ENCODE measurements at places on chromosomes 2 and 18. TPM values are rescaled to one million over a fixed set of nuclear protein-coding genes. Genes with fewer than 3 reads are reported as not detected.
A peak's percentile ranks its signal among the peaks of the same experiment; 100 is the strongest.

GRCh38 chr2:211756266-211756665 is 782.3 kb downstream of the ERBB4 start:
- no peak overlapping the region for H3K27ac ChIP-seq
- H3K27me3 ChIP-seq, result no peaks in the 10 kb centered on the region
- no peaks in the 10 kb centered on the region for H3K36me3 ChIP-seq

DNA sequence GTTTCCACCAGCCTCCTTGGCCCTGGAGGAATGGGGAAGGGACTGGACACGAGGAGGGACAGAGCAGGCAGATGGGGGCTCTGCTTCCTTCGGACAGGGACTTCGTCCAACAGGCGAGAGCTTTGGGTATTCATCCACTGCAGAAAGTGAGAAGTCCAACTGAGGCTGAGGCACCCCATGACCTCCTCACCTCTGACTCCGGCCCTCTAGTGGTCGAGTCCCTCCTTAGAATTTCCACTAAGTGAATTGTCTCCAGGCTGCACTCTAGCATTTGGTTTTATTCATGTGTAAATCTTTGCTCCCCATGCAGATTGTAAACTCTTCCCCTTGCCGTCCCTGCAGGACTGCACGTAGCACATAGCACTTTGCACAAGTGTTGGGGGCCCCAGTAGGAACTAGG is 75.6 kb downstream of the TMEM247 start:
- H3K4me1 ChIP-seq, result no peaks in the 10 kb centered on the region
- no peak overlapping the region for H3K27ac ChIP-seq
- DNase-seq, result no peak

DNA sequence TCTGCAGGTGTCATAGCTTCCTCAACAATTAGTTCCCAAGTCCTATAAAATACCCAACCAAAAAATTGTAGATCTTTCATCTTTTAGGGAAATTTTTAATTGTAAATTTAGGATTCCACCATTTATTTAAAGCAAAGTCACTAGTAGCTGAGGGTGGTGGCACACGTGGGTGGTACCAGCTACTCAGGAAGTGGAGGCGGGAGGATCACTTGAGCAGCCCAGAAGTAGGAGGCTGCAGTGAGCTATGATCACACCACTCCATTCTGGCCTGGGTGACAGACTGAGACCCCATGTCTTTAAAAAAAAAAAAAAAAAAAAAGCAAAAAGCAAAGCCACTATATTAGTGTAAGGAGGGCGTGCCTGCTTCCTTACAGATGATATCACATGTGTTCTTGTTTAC is 60.3 kb upstream of the GREB1L start:
- H3K27ac ChIP-seq, result no peak overlapping the region
- H3K27me3 ChIP-seq, result no peaks in the 10 kb centered on the region
- no peaks in the 10 kb centered on the region for H3K36me3 ChIP-seq

- H3K36me3 ChIP-seq, result no peaks in the 10 kb centered on the region
- DNase-seq, result no peak
- no peak overlapping the region for H3K27ac ChIP-seq
Measured at GRCh38 chr18:59276047-59276446, 2.8 kb upstream of the RAX start.

GRCh38 chr2:44777537-44777936 is 164.0 kb upstream of the SIX3 start:
- H3K27me3 ChIP-seq, result peaks cover 41% of the 10 kb centered on the region
- DNase-seq, result no peak
- no peaks in the 10 kb centered on the region for H3K36me3 ChIP-seq
- no peak overlapping the region for H3K4me3 ChIP-seq

DNA sequence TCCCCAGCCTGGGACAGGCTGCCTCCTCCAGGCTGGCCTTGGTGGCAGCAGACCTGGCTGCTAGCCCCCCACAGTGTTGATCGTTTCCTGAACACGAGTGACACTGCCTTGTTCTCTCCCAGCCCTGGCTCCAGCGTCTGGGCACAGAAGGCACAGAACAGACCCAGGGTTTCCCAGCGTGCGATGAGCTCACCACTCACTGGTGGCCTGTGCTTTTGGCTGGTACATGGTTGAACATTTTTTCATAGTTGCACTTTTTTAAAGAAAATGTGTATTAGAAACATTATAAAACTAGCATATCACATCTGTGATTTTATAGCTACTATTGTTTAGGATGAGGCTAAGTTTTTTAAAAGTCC is 40.9 kb downstream of the SCTR start:
- peaks cover 23% of the 10 kb centered on the region for H3K4me1 ChIP-seq
- H3K27ac ChIP-seq, result no peak overlapping the region
- no peak overlapping the region for H3K4me3 ChIP-seq
- no peaks in the 10 kb centered on the region for H3K27me3 ChIP-seq
- no peaks in the 10 kb centered on the region for H3K36me3 ChIP-seq
- DNase-seq, result peak; percentile 3

GRCh38 chr2:120568975-120569268 is 166.7 kb upstream of the GLI2 start:
- no peak for DNase-seq
- no peaks in the 10 kb centered on the region for H3K36me3 ChIP-seq
- H3K4me3 ChIP-seq, result no peak overlapping the region

GRCh38 chr2:39524756-39525635 is 87.9 kb upstream of the MAP4K3 start:
- H3K27ac ChIP-seq, result peak overlapping the region; percentile 32
- H3K27me3 ChIP-seq, result no peaks in the 10 kb centered on the region
- H3K36me3 ChIP-seq, result no peaks in the 10 kb centered on the region
- peaks cover 2% of the 10 kb centered on the region for H3K4me1 ChIP-seq

GRCh38 chr2:109614715-109615636 is 812 bp downstream of the SOWAHC start:
- peak overlapping the region; percentile 90 for H3K27ac ChIP-seq
- no peaks in the 10 kb centered on the region for H3K36me3 ChIP-seq
- H3K27me3 ChIP-seq, result no peaks in the 10 kb centered on the region
- peak; percentile 51 for DNase-seq
- H3K4me1 ChIP-seq, result peaks cover 9% of the 10 kb centered on the region

DNA sequence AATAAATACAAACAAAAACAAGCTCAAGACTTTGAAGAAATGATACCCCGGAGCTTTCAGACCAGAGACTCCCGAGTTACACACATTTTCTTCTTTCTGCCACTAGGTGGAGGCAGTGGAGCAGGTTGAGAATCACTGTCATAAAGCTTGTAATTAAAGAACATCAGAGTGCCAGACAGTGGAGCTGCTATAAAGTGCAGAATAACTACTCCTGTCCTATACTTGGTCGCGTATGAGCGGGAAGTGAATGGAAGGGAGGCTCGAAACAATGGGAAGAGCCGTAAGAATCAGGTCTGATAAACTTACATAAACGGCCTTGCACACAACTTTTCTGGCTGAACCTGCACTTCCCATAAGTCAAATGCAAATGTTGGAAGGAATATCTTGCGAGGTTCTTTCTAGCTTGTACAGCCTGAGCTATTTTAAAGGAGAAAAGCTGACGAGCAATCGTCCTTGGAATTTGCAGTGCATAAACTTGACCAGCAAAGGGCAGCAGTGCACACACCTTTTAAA is 189.0 kb downstream of the RPIA start:
- H3K4me1 ChIP-seq, result no peaks in the 10 kb centered on the region
- no peaks in the 10 kb centered on the region for H3K27me3 ChIP-seq
- H3K4me3 ChIP-seq, result no peak overlapping the region
- DNase-seq, result peak; percentile 13
- H3K36me3 ChIP-seq, result no peaks in the 10 kb centered on the region
- H3K27ac ChIP-seq, result no peak overlapping the region

- H3K4me3 ChIP-seq, result no peak overlapping the region
- no peaks in the 10 kb centered on the region for H3K4me1 ChIP-seq
- no peaks in the 10 kb centered on the region for H3K27me3 ChIP-seq
Measured at GRCh38 chr2:10019174-10019573, 24.2 kb upstream of the KLF11 start.

The SLC19A3 gene
- total RNA-seq, result 21.8 TPM

The DOCK10 gene
- 8.0 TPM for total RNA-seq

The ALPI gene
- 3.9 TPM for total RNA-seq

The CIB4 gene
- total RNA-seq, result not detected

Measured in hepatocyte (in vitro differentiated cells).